ENCODE measurements at places on chromosomes 1 and 21.

GRCh38 chr1:91753878-91754277 is 132.1 kb downstream of the TGFBR3 start:
- DNase-seq = no peak

DNA sequence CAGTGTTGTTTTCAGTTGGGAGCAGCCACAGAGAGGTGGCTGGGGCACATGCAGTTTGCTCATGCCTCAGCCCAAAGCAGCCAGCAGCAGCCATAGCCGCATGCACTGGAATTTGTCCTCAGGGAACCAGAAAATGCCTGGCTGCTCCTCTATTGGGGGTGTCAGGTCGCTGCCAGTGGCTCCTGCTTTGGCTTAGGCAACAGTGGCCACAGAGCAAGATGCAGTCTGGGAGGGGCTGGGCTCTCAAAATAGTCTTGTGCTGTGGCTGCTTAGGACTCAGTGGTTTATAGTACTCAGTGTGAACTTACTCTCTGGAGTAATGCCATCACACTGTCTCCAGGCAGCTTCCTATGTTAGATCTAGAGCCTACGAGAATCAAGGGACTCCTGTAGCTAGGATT is 25.0 kb downstream of the CD55 start:
- no peak for DNase-seq

GRCh38 chr21:44722731-44723130 is 11.4 kb upstream of the TSPEAR start:
- DNase-seq = no peak

- no peak for DNase-seq
These were observed 28.0 kb upstream of the RNF2 start for GRCh38 chr1:185017338-185017737.

DNA sequence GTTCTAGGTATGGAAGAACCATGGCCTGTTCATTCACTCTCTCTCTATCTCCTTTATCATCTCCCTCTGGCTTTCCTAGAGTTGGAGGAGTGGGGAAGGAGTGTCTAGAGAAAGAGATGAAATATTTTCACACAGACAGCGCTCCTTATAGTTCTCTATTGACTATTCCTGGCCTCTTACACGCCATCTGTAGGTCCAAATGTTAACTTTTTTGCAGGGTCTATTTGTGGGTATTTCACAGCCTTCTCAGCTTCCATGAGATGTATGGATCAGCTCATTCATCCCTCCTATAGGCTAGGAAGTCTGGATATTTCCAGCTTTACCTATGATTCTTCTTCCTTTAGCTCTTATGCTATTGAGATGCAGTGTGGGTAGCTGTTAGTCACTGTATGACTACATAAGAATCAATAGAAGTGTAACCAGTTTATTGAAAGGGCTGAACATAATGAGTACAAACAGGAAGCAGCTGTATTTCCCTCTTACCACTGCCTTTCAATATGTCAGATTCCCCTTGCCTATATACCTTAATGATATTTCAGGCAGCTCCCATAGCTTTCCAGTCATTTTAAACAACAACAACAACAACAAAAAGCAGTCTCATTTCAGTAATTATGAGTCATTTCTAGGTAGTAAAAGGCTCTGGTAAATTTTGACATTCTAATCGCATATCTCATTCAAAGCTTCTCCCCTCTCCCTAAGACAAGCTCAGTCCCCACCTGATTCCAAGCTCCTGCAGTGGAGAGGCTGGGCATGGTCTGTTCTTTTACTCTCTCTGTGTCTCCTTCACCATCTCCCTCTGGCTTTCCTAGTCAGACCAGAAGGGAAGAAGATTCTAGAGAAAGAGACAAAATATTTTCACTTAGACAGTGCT is 149.5 kb downstream of the TTLL7 start:
- no peak for DNase-seq

- DNase-seq = peak; percentile 76
These were observed 74.1 kb upstream of the PLA2G4A start for GRCh38 chr1:186754542-186755145.

DNA sequence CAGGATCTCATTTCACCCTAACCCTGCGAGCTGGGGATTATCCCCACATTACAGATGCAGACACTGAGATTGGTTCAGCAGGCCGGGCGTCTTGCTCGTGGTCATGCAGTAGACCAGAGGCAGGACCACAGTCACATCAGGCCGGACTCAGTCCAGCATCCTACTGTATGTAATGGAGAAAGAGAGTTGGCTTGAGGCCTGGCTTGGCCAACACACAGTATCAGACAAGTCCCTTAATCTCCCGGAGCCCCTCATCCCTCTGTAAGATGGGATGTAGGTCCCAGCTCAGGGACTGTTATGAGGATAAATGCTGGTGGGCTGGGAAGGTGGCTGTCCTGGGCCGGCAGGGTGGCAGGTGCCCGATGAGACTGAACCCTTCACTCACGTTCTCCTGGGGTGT is 66.1 kb upstream of the ACTL8 start:
- DNase-seq = no peak

DNA sequence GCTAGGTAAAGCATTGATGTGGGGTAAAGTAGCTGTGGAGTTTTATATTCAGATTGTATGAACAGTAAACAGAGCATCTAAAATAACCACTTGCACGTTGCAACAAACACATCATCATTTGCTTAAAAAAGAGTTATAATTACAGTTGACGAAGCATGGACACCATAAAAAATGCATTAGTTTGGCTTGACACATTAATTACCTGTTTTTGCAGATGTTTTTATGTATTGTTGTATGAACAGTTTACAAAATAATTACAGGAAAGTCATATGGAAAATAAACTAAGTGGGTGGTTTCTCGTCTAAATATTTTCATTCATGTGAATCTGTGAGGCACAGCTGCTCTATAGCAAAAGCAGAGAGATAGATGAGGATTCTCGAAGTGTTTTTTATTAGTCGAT is 108.3 kb downstream of the RPS6KC1 start:
- no peak for DNase-seq

DNA sequence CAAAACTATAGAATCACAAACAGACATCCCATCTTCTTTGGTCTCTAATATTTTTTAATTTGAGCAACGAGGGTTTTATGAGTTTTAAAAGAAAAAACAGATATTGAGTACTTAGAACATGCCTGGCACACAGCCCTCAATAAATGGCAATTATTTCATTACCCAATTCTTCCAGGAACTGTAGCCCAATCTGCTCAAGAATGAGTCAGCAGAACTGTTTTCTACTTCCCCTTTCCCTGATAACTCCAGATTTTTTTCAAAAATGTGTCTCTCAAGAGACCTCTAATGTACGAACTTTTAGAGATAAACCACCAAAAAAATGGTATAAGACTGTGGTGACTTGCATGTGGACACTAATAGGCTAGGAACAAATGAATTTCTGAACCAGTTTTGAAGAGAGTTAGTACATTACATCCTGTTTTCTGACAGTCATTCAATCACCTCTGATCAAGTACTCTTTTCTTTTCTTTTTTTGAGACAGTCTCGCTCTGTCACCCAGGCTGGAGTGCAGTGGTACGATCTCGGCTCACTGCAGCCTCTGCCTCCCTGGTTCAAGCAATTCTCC is 11.5 kb downstream of the ABL2 start:
- no peak for DNase-seq

- no peak for DNase-seq
These were observed 50.3 kb upstream of the L1TD1 start for GRCh38 chr1:62144238-62144831.

DNA sequence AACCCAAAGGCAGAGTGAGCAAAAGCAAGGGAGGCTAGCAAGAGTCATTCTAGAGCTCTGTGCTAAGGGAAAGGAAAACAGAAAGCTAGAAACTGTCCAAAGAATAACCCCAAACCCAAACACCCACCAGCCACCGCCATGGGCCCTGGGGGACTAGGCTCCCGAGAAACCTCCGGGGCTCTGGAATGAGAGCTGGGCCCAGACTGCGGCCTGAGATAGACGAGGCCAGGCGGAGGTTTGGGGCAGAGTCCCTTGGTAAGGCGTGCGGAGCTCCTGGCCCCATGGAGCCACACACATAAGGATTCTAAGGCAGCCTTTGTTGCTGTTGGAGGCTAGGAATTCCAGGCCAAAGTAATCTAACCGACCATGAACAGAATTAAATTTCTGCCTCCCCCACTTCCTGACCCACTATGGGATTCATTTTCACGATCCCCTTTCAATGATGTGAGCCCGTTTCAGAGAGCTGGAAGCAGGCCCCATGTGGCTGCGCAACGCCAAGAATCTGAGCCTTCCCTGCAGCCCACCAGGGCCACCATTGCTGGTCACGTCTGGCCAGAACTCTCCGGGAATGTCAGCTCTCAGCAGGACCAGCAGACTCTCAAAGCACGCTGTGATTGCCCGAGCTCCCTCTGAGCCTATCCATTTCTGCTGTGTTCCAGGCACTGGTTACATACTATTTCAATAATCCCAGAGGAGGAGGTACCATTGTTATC is 145.0 kb downstream of the TRABD2B start:
- no peak for DNase-seq

GRCh38 chr1:186559601-186560116 is 98.7 kb upstream of the PDC start:
- no peak for DNase-seq

DNA sequence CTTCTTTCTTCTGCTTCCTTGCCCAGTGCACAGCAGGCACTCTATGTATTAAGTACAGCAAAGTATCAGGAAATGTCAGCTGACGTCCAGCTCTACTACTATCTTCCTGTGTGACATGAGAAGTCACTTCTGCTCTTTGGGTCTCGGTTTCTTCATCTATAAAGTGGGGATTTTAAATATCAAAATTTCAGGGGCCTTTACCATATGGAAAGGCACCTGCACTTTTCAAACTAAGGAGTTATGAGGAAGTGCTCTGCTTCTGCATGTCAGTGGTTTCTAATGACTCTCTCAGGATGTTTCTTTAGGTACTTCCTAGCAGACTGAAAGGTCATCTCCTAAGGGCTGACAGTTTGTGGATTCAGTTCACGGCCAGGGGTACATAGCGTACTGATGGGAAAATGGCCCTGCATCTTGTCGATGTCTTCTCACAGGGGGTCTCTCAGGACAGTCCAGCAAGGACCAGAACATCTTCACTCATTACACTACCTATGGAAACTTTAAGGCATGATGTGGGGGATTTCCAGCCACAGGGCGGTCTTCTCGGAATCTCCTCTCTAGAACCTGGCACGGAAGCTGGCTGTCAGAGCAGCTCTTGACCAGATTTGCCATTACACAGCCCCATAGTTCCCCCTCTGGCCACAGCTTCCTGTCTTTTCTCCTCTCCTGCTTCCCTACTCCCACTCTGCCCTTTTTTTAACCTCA is 42.0 kb upstream of the MTF1 start:
- DNase-seq = no peak

Data from SK-N-MC (cell line).